Right renal cortex interstitium (tissue), 3 donors: ENCODE measurements at places on chromosomes 12 and 14. TPM values are rescaled to one million over a fixed set of nuclear protein-coding genes. Genes with fewer than 3 reads are reported as not detected.

GRCh38 chr12:46158501-46158900, 110.3 kb downstream of the SLC38A1 start:
- no peak for DNase-seq

GRCh38 chr12:6457220-6457945, 5.5 kb downstream of the TAPBPL start:
- no peak for DNase-seq

The AACS gene
- polyA plus RNA-seq: 22.8 TPM

The DACT1 gene
- 28.4 TPM for polyA plus RNA-seq

The TTC6 gene
- 0.31 TPM for polyA plus RNA-seq

The TPI1 gene
- polyA plus RNA-seq: 629 TPM
